ENCODE measurements at places on chromosomes 2 and 18. TPM values are rescaled to one million over a fixed set of nuclear protein-coding genes. Genes with fewer than 3 reads are reported as not detected.

The TMEFF2 gene
- total RNA-seq: not detected

The NTSR2 gene
- not detected for total RNA-seq

The NPHP1 gene
- 6.7 TPM for total RNA-seq

The GALNT13 gene
- 0.18 TPM for total RNA-seq

The LRRTM4 gene
- total RNA-seq: not detected

The FMNL2 gene
- total RNA-seq: 12.7 TPM

The NT5C1B gene
- total RNA-seq: not detected

The CCDC178 gene
- 2.0 TPM for total RNA-seq

The NEUROD1 gene
- not detected for total RNA-seq

The GAD1 gene
- total RNA-seq: not detected

The BMP10 gene
- total RNA-seq: not detected

The B3GNT7 gene
- total RNA-seq: not detected

The DNAH6 gene
- 0.29 TPM for total RNA-seq

The ATP6V1C2 gene
- total RNA-seq: 0.18 TPM

The FBLN7 gene
- not detected for total RNA-seq

The RAB31 gene
- total RNA-seq: 18.6 TPM

The PRKAG3 gene
- total RNA-seq: not detected

The NAT8 gene
- total RNA-seq: not detected

The EFHD1 gene
- not detected for total RNA-seq

The UXS1 gene
- total RNA-seq: 51.0 TPM

The ABCG5 gene
- total RNA-seq: not detected

The LTBP1 gene
- 376 TPM for total RNA-seq

The GREB1L gene
- 1.2 TPM for total RNA-seq

The PROKR1 gene
- total RNA-seq: not detected

The IL1R2 gene
- total RNA-seq: 0.53 TPM

The LIPT1 gene
- 1.7 TPM for total RNA-seq

The SCG2 gene
- total RNA-seq: under 0.01 TPM

The CYTIP gene
- total RNA-seq: not detected

The ZSCAN30 gene
- total RNA-seq: 13.1 TPM

The CCDC121 gene
- 1.2 TPM for total RNA-seq

The HOXD3 gene
- total RNA-seq: 1.7 TPM

The GCG gene
- total RNA-seq: not detected

The CD8B gene
- total RNA-seq: not detected

The CTAGE1 gene
- total RNA-seq: not detected

The AMER3 gene
- not detected for total RNA-seq

The FNDC4 gene
- total RNA-seq: 31.9 TPM

The SANBR gene
- total RNA-seq: 6.7 TPM

The MOGAT1 gene
- total RNA-seq: not detected

The GKN1 gene
- not detected for total RNA-seq

The CNDP1 gene
- total RNA-seq: not detected

The CYS1 gene
- not detected for total RNA-seq

The VWA3B gene
- not detected for total RNA-seq

The CPLX4 gene
- total RNA-seq: not detected

The GPR75 gene
- total RNA-seq: 1.8 TPM

The DNAJC5G gene
- total RNA-seq: not detected

The ADCY3 gene
- 40.4 TPM for total RNA-seq

The SPP2 gene
- total RNA-seq: not detected

The MEP1B gene
- not detected for total RNA-seq

The IL18R1 gene
- 0.53 TPM for total RNA-seq

The CAPN14 gene
- total RNA-seq: under 0.01 TPM

The SESTD1 gene
- total RNA-seq: 6.4 TPM

All from myometrial cell (primary cell).